ENCODE measurements at places on chromosomes 6 and 20. TPM values are rescaled to one million over a fixed set of nuclear protein-coding genes. Genes with fewer than 3 reads are reported as not detected.

SEL1L2 gene
- total RNA-seq, result 10.0 TPM

POU3F2 gene
- 0.31 TPM for total RNA-seq

EYA2 gene
- total RNA-seq, result 17.2 TPM

DNAH8 gene
- 23.7 TPM for total RNA-seq

ZNF165 gene
- total RNA-seq, result 9.2 TPM

PROKR2 gene
- 0.31 TPM for total RNA-seq

RNF39 gene
- total RNA-seq, result 3.5 TPM

CEP57L1 gene
- total RNA-seq, result 50.6 TPM

SLC13A3 gene
- total RNA-seq, result 4.1 TPM

UBE2V1 gene
- 78.1 TPM for total RNA-seq

SAMHD1 gene
- 61.9 TPM for total RNA-seq

PKHD1 gene
- total RNA-seq, result 1.3 TPM

LPA gene
- total RNA-seq, result 2.4 TPM

CLDN20 gene
- total RNA-seq, result not detected

COL11A2 gene
- 8.6 TPM for total RNA-seq

HMGA1 gene
- 204 TPM for total RNA-seq

KCNS1 gene
- 7.7 TPM for total RNA-seq
